ENCODE measurements at places on chromosomes 4 and X.
A peak's percentile ranks its signal among the peaks of the same experiment; 100 is the strongest.

DNA sequence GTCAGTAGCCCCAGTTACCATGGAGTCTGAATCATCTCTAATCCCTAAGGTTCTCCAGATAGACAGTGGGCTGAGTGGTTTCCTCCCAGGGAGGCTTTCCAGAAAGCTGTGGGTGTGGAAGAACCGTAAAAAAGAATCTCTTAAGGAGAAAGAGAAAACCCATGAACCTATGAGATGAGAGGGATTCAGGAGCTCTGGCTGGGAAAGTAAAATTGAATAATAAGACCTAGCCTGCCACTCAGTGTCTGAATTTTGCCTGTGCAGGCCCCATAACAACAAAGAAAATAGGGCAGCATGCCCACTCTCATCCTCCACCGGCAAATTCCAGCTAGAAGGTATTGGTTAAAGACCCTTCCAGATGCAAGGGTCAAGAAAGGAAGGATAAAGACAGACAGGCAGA, 16.9 kb downstream of the AWAT2 start:
- no peak for DNase-seq

GRCh38 chr4:173735585-173735984, 205.6 kb upstream of the HAND2 start:
- no peak for DNase-seq

DNA sequence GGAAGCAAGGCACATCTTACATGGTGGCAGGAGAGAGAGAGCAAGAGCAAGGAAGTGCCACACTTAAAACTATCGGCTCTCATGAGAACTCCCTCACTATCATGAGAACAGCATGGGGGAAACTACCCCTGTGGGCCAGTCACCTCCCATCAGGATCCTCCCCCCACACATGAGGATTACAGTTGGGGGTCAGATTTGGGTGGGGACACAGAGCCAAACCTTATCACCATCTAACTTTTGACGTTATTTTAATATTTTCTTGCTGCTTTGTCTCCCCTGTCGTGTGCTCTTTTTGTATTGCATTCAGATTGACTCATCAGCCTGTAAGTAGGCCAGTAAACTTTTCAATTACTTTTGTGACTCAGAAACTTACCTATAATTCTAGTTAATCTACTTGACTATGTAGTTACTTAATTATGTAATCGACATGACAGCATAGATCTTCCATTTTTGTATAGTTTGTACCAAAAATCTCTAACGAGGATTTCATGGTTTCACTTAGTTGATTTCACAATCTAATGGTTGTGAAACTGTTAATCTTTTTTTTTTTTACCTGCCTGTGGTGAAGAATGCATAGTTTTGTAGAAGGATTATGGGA, 18.3 kb downstream of the STIM2 start:
- DNase-seq, result no peak

DNA sequence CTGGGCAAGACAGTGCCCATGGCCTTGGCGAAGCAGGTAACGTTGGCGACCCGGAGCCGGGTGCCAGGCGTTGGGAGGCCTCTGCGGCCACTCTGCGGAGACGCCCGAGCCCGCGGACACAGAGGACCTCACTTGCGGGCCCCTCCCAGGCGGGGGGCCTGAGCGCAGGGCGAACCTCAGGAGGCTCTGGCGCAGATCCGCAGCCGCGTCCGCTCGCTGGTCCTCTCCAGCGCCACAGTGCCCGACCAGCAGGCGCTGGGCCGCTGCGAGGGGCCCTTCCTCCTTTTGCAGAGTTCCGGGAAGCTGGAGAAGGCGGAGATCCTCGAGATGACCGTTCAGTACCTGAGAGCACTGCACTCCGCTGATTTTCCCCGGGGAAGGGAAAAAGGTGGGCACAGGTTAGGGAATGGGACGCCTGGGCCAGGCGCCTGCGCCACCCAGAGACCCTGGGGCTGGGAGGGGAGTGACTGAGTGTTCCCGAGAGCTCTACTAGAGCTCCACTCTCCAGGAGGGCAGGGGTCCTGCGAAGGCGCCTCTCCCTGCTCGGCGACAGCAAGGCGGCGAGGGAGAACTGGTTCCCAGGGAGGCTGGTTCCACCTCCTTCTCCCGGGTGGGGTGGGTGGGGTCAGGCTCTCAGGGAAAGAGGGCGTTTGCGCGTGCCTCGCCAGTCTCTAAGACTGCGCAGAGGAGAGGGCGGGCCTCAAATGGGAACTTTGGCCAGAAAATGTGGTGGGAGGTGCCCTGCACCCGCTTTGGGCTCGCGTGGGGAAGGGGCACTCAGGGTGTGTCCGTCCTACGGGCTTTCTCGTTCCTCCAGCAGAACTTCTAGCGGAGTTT, 1.4 kb downstream of the HELT start:
- no peak for DNase-seq

- no peak for DNase-seq
Measured at GRCh38 chr4:89411539-89412309, 104.1 kb upstream of the GPRIN3 start.

DNA sequence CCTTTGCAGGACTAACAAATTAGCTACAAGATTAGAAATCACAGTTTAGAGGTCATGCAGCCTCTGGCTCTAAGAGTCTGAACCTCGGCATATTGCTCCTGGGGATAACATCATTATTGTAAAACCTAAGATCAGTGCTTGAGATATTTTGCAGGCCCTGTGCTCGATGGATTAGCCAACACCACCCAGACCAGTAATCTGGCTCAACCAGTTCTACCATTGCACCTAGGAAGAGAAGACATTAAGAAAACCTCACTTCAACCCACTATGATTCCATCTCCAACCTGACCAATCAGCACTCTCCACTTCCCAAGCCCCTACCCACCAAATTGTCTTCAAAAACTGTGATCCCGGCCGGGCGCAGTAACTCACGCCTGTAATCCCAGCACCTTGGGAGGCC, 43.6 kb downstream of the WFS1 start:
- DNase-seq, result no peak

- DNase-seq, result peak; percentile 46
Measured at GRCh38 chrX:4547213-4547836, 833.9 kb upstream of the PRKX start.

DNA sequence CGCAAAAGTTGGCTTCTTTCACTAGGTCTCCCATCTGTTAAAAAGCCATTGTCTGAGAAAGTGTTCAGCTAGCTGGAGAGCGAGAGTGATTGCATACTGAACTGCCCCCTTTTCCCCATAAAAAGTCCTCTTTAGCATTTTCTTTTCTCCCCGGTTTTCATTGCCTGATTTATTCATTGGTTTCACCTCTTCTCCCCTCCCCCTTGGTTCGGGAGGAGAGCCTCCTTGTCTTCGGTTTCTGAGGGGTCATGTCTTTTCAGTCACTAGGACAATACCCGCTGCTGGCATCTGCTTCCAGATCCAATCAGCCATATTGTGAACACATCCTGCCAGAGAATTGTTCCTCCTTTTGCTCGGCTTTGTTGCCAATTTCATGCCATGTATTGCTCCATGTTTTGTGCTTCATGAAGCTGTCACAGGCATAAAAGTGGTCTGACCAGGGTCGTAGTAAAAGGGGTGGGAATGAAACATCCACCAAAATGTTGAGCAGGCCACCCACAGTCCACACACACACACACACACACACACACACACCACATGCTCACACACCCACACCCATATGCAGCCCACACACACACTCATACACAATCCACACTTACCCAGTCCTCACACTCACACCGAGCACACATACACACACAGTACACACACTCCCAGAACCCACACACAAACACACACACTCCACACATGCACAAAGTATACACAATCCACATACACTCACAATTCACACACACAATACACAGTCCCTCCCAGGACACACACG, 136.0 kb downstream of the NKX6-1 start:
- no peak for DNase-seq

GRCh38 chr4:148141501-148141900, 300.7 kb downstream of the NR3C2 start:
- DNase-seq, result no peak

DNA sequence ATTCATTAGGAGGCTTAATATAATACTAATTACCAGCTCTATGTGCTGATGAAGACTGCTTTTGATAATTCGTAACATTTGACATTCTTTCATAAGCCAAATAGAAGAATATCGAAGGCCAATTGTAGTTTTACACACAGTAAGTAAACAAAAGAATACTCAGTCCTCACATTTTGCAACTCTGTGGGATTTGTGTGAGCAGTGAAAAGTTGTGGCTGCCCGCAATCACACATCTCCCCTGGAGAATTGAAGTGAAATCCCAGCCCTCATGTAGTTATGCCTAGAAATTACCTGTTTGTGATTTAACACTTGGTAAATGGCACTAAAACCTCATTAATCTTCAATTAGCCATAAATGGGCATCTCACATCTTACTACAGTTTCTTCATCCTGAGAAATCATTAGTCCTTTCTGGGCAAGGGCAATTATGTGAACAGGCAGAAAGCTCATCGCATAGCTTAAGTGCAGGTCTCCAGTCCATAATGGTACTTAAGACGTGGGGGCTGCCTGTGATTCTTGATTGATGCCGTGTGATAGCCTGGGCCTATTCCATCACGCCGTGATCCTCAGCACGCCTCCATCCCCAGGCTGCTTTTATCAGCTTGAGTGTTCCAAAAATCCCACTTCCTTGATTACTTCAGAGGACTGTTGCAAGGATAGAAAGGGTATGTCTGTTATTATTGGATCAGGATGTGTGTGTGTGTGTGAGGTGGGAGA, 97.9 kb upstream of the METTL14 start:
- no peak for DNase-seq

DNA sequence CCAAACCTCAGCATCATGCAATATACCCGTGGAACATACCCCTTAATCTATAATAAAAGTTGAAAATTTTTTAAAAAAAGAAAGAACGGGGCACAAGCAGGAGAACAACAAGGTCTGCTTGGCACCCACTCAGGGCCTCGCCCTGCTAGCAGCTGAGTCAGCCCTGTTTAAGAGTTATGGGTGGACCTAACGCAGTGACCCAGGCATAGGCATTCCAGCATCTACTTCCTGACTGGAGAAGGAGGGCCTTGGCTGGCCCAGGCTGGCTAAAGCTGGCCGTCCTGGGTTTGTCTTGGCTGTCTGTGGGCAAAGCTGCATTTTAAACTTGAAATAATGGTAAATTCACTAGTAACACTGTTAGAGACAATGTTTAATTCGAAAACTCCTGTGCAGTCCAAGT, 236.7 kb upstream of the PGRMC2 start:
- DNase-seq, result no peak

- no peak for DNase-seq
Measured at GRCh38 chr4:142846108-142846728, at the start of gene INPP4B. Gene INPP4B, minus strand, starts transcription at chr4:142846301.

GRCh38 chrX:11367609-11368430, 74.6 kb downstream of the AMELX start:
- DNase-seq, result no peak

DNA sequence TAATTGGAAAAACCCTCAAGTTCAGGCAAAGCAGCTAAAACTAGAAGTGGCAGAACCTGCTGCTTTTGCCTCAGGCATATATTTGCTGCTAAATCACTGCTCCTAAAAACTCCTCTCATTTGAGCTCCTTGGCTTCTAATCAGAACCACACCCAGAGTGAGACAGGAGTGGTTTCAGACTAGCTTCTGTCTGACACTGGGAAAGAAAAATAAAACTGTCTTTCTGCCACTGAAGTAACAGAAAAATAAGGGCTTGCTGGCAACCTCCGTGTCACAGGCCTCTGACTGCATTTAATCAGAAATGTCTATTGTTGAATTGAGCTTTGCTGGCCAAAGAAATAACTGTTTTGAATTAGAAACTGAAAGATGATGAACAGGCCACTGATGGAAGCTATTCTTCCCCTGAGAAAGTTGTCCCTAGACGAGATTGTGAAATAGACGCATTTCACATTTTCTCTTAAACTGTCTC, 52.1 kb upstream of the RAP2C start:
- DNase-seq, result no peak

GRCh38 chr4:177127658-177128057, 182.0 kb upstream of the NEIL3 start:
- no peak for DNase-seq

DNA sequence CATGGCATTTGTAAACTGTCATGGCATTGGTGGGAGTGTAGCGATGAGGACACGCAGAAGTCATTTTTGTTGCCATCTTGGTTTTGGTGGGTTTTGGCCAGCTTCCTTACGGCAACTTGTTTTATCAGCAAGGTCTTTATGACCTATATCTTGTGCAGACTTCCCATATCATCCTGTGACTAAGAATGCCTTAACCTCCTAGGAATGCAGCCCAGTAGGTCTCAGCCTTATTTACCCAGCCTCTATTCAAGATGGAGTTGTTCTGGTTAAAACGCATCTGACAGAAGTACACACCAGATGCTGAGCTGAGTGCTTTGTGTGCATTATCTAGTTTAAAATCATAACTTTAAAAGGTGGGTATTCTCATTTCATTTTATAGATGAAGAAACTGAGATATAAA, 268.8 kb upstream of the GALNT7 start:
- no peak for DNase-seq

- no peak for DNase-seq
Measured at GRCh38 chr4:86596807-86597206, 2.7 kb downstream of the PTPN13 start.

- DNase-seq, result no peak
Measured at GRCh38 chrX:69762340-69762739, 146.4 kb downstream of the EDA start.

DNA sequence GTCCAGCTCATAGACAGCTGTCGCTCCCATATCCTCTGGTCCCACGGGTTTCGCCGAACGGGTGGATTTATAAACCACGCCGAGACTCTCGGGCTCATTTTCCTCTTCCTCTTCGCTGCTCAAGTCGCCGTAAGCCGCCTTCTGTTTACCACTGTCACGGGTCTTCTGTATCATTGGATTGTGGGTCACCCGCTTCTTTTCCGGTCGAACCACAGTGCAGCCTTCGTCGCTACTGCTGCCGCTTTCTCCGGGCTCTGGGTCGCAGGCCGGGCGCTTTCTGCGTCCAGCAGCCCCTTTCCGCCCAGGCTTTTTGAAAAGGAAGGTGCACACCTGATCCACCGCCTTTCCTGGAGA, 311 bp downstream of the RNF113A start:
- DNase-seq, result no peak

- no peak for DNase-seq
Measured at GRCh38 chr4:121980643-121981042, 28.8 kb upstream of the TRPC3 start.

- no peak for DNase-seq
Measured at GRCh38 chr4:8682725-8683124, 90.2 kb downstream of the CPZ start.

DNA sequence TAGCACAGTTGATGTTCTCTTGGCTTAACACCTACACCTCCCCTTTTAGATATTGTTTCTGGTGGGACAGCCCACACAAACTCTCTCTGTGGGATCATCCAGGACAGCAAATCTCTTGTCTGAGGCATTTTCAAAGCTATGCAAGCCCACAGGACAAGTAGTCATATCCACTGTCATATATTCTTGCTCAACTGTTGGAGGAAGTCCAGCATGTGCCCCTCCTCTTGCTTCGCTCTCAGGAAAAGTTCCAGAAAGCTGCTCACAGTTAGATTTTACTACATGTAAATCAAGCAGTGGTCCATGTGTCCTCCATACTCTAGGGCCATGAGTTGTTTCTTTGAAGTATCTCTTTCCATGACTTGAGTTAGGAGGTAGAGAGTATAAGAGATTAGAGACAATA, 260.7 kb downstream of the INPP4B start:
- DNase-seq, result no peak
